ENCODE measurements at places on chromosomes 2 and 18.

- DNase-seq, result no peak
These were observed 12.0 kb downstream of the ATP6V1B1 start for GRCh38 chr2:70947556-70948184.

- no peak for DNase-seq
These were observed 58.5 kb downstream of the TWIST2 start for GRCh38 chr2:238906254-238906935.

GRCh38 chr2:222160944-222161343 lies 137.9 kb downstream of the PAX3 start:
- DNase-seq, result no peak

- no peak for DNase-seq
These were observed 46.2 kb downstream of the GREB1 start for GRCh38 chr2:11579867-11580659.

DNA sequence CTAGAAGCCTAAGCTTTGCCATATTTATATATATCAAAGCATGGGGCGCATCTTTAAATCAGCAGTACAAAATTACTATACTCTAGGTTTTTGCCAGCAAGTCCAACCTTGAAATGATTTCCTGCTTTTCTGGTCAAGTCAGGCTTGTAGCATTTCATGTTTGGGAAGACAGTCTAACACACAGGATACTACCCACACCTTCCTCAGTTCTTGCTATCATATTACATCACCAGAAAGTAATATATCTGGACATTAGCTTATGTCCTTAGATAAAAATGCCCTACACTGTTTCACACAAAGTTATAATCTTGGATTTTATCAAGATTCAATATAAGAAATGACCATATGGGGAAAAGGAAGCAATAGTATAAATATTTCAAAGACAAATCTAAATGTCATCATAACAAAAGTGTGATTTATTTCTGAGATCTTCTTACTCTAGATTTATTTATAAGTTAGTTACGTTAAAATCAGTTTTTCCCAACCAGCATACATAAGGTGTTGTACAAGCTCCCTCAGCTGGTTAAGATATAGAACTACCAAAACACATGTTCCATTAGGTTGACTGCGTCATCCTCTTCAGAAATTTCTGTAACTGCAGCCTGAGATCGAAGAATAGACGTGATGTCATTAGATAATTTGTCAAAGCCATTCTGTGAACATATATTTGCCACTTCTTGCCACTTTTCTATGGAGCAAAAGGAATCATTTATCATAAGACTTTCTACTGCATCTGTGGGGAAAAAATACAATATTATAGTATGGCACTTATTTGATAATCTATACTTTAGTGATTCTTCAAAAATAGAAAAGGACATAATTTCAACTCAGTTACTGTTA lies 56.6 kb downstream of the CLHC1 start:
- no peak for DNase-seq

- DNase-seq, result no peak
These were observed 236.0 kb downstream of the LDLRAD4 start for GRCh38 chr18:13454363-13455150.

GRCh38 chr18:65057439-65058083 lies 693.3 kb upstream of the CDH7 start:
- DNase-seq, result no peak
